Activated naive CD8-positive, alpha-beta T cell treated with anti-CD3 and anti-CD28 coated beads, Interleukin-2, amount 50 U/mL, for 24 hours (primary cell): ENCODE measurements at places on chromosomes 2 and 18.

- no peak for DNase-seq
Measured at GRCh38 chr2:96844405-96844808, 586 bp upstream of the ANKRD23 start.

- no peak for DNase-seq
Measured at GRCh38 chr2:107717661-107718060, 109.0 kb upstream of the RGPD4 start.

DNA sequence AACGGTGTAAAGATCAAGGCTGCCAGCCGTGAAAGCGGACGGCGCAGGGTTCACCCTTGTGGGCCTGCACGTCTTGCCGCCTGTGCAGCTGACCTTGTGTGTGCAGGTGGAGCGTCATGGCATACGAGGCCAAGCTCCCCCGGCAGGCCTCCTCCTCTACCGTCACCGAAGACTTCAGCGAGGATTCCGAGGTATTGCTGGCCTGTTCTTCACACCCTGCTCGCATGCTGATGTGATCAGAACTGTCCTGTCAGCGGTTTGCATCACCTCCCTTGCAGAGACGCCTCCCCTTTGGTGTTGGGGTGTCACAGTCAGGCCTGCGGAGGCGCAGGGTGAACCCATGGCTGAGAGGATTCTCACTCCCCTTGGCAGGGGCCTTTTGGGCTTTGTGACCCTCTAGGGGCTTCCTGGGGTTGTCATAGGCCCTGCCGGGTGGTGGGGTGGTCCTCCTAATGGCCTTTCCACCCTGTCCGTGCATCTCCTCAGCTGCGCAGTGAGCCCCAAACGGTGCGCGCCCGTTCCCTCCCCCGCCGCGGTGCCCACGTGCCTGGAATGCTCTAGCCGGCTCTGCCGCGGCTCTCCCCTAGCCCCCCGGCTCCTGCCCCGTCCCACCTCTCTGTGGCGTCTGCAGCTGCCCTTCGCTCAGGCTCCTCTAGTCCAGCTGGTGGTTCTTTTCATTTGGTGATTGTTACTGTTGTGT lies 92.5 kb downstream of the DGKD start:
- DNase-seq, result no peak

- DNase-seq, result no peak
Measured at GRCh38 chr2:30769481-30769780, 37.8 kb downstream of the CAPN13 start.

DNA sequence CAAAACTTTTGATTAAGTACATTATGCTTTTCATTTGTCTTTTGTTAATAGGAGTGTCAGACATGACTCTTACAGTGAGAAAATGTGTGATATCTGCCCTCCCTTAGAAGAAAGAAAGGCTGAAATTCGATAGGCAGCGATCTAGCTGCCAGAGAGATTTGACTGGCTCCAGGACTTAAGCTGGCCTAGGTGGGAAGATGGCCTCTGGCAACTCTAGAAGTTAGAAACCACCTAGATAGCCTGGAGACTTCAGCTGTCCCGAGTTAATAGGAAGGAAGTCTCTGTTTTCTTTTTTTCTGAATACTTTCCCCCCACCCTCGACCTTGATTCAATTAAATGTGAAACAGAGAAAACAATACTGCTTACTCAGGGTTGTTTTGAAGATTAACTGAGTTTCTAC lies 1194.7 kb upstream of the CRIM1 start:
- DNase-seq, result no peak

DNA sequence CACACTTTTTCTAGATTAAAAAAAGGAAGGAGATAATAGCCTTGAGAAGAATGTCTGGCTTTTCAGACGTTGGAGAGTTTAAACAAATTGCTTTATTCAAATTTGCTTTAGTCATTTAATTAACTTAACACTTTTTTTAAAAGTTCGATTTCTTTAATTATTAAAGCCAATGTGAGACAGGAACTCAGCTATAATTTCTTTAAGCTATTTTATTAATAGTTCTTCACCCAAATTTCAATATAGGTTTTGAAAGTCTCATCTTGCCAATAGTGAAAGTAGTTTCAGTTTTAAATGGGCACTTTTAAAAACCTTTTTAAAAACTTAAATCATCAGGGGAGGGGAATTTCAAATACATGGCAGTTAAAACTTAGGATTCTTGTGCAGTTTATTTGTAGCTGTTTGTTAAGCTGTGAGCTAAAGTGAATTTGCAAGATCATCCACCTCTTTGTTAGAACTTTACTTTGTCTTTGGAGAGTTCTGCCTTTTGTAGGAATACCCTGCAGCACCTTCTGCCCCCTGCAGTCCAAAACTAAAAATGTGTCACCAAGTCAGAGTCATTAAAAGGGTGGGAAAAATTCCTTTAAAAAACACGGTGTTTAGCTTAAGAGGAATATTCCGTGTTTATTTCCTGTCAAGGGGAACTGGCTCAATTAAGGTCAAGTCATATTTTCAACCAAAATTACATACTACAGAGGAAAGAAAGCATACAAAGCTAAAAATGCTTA lies 4.6 kb downstream of the TGIF1 start:
- no peak for DNase-seq

DNA sequence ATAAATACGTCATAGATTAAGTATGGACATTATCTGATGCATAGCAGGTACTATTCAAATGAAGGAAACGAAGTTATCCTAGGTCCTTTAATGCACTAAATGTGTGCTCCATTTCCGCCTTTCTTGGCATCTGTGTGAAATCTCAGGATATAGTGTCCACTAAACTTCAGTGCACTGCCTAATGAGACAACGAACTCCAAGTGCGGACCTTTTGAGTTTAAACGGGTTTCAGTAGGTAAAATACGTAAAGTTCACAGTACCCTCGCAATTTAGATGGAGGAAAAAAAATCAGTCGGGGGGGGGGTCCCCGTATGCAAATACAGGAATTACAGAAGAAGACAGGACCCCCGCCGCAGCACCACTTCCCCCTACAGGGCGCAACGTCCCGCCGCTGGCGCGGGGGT lies 729 bp upstream of the REL start:
- DNase-seq, result no peak

DNA sequence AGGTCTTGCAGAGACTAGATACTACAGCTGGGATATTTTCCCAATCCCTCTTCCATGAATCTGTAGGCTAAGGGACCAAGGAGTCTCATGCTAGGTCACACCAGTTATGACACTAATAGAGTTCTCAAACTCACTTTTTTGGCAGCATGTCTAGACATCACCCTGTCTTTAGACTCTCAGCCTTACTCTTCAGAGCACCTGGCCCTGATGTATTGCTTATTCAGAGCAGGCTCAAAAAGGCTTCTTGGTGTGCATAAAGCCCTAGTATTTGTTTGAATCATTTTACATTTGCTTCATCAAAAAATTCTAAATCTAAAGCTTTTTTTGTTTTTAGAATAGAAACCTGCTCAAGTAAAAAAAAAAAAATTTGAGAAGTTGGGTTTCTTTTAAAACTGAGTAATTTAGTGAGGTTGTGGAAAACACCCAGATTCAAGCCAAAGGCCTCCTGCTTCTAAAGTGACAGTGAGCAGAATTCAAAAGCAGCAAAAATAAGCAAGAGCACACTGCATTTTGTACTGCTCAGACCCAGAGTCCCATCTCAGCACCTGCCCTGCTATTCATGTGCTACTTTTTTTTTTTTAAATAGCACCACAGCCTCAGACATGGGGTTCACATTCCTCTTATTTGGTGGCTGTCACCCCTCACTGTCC lies 18.0 kb upstream of the DNAH6 start:
- DNase-seq, result no peak

- DNase-seq, result no peak
Measured at GRCh38 chr18:54726143-54726542, 102.1 kb upstream of the RAB27B start.

DNA sequence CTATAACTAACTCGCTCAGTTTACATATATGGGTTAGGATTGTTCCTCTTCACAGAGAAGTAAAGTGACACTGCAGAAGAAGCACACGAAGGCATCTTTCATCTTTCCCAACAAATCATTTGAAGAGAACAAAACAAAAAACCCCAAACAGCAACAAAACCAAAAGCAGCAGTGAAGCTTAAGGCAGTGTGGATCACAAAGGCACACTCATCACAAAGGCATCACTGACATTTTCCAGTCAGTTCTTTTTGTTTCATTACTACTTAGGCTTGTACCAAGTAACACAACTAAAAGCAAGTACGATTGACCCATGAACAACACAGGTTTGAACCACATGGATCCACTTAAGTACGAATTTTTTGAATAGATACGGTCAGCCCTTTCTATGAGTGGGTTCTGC lies 75.7 kb downstream of the RNF152 start:
- DNase-seq, result no peak

DNA sequence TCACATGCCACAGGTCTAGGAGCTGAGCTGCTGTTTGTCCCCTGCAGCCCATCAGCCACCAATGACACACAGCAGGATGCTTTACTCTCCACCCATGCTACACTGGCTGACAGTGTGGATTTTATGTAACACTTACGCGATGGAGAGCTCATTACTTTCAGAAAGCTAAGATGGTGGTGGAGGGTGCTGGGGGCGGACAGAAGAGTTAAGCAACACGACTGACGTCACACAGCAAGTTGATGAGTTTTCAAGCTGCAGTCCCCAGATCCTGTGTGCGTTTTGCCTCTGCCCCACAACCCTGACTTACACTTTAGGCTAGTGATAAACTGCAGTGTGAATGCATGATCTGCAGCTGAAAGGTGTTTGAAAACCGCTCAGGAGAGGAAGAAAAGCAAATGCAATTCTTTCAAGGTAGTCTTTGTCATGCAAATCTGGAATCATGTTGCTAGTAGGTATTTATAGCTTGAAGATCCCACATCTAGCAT lies 42.4 kb downstream of the MRPS5 start:
- DNase-seq, result no peak

DNA sequence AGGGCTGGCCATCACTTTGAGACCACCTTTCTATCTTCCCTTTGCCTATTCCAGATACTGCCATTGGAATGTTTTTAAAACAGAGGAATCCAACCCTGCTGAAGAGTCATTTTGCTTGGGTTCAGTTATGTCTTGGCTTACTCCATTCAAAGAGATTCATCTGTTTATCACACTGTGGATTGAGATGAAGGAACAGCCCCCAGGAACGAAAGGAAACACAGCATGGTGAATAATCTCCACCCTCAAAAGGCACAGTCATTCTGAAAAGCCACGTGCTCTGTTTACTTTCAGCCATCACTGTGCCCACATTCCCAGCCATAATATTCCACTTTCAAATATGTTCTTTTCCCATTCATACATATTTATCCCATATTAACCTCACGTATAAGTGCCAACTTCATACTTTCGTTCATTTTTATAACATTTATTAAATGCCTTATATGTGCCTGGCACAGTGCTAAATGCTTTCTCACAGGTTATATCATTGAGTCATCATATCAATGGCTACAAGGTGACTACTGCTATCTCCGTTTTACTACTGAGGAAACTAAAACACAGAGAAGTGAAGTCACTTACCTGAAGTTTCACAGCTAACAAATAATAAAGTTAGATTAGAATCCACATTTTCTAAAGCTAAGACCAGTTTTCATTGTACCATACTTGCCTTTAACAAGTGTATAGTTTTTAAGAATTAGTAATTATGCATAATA lies 143.6 kb downstream of the OSR1 start:
- no peak for DNase-seq

DNA sequence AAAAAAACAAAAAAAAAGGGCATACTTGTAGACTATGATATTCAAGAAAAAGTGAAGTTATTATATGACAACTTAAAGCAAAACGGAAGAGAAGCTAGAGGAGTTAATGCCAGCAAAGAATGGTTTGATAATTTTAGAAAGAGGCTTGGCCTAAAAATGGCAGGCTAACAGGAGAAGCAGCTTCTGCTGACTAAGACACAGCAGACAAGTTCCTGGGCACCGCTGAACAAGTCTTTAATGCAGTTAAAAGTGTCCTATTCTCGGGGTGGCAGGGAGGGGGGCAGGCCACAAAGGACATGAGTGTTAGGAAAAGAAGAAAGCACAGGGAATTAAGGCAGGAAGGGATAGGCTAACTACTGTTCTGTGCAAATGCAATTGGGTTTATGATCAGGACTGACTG lies 50.3 kb upstream of the GAREM2 start:
- DNase-seq, result no peak

- DNase-seq, result no peak
Measured at GRCh38 chr2:37338933-37339332, 5.5 kb upstream of the QPCT start.

- no peak for DNase-seq
Measured at GRCh38 chr2:22691666-22692065, 693.3 kb upstream of the KLHL29 start.

DNA sequence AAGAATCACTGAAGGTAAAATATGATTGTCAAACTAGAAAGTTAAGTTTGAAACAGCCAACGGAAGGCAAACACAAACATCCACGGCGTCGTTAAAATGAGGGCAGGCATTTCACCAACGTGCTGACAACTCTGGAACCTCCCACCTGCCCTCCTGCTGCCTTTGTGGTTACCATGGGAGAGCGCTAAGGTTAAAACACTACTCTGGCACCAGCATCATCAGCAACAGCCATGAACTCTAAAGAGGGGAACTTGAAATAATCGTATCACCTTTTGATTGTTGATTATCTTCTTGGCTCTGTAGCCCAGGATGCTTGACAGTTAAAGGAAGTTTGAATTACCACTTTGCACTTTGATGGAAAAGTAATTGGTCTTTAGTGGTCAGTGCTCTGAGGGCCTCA lies 34.7 kb downstream of the CYB5A start:
- DNase-seq, result no peak

DNA sequence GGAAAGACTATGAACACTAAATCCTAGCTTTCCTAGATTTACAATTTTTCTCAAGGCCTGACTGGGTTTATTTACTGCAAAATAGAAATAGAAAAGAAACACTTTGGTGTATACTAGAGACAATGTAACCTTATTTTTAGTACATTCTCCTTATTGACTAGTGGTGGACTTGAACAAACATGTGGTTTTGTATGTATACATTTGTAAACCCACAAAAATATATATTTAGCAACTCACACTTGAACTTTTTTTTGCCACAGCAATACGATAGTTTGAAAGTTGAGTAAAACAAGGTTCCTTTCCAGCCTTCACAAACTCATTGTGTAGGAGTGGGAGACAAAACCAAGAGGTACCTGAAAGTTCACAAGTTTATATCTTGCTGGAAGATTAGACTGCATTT lies 1633.4 kb upstream of the LRRTM1 start:
- DNase-seq, result no peak

GRCh38 chr18:71995904-71996465 lies 548.2 kb downstream of the CBLN2 start:
- no peak for DNase-seq

- no peak for DNase-seq
Measured at GRCh38 chr2:159146996-159147666, 139.4 kb downstream of the WDSUB1 start.

DNA sequence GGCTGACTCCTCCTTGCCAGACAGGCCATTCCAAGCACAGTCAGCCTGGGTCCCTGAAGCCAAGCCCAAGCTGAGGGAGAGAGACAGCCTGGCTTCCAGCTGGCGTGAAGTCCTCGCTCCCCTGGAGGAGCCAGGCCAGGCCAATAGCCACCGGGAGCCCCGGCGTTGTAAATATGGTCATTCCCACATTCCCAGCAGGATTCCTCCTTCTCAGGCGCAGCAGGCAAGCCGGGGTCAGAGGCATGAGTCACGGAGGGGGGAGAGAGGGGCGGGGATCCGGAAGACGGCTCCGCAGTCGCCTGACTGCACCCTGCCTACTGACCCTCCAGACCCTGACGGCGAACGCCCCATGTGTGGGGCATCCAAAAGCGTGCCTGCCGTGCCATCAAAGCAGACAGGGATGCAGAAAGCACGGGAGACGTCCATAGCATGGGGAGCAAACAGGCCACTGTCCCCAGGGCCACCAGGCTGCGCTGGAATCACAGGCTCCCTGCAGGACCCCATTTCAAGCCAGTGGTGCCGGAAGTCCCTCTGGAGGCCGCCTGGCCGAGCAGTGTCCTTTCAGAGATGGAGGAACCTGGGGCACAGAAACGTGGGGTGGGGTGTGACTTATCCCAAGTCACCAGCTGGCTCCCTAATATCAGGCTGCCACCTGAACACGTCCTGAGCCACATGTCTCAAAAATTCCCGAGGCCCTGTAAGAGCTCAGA lies 48.2 kb downstream of the TWIST2 start:
- DNase-seq, result no peak
